Fibroblast of skin of right quadriceps (primary cell): ENCODE measurements at places on chromosomes 5 and 9.
A peak's percentile ranks its signal among the peaks of the same experiment; 100 is the strongest.

- no peak for DNase-seq
Measured at GRCh38 chr5:67844924-67845323, 370.6 kb upstream of the PIK3R1 start.

DNA sequence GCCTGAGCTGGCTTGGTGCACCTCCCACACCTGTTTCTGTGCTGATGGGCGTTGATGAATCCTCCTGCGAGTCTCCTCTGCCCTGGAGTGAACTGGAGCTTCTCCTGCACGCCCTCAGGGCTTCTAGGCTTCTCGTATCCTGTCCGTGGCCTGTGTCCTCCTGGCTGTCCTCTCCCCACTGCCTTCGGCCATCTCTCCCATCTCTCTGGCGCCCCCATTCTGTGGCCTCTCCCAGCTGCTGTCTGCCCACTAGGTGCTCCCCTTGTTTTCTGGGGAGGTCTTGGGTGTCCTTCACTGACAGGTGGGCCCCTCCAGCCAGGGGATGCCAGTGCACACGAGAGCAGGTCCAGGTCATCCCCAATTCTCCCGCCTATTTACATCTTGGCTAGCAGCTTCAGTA lies 28.8 kb downstream of the AHRR start:
- DNase-seq: no peak

- no peak for DNase-seq
Measured at GRCh38 chr9:133170716-133171115, 7.0 kb upstream of the GBGT1 start.

DNA sequence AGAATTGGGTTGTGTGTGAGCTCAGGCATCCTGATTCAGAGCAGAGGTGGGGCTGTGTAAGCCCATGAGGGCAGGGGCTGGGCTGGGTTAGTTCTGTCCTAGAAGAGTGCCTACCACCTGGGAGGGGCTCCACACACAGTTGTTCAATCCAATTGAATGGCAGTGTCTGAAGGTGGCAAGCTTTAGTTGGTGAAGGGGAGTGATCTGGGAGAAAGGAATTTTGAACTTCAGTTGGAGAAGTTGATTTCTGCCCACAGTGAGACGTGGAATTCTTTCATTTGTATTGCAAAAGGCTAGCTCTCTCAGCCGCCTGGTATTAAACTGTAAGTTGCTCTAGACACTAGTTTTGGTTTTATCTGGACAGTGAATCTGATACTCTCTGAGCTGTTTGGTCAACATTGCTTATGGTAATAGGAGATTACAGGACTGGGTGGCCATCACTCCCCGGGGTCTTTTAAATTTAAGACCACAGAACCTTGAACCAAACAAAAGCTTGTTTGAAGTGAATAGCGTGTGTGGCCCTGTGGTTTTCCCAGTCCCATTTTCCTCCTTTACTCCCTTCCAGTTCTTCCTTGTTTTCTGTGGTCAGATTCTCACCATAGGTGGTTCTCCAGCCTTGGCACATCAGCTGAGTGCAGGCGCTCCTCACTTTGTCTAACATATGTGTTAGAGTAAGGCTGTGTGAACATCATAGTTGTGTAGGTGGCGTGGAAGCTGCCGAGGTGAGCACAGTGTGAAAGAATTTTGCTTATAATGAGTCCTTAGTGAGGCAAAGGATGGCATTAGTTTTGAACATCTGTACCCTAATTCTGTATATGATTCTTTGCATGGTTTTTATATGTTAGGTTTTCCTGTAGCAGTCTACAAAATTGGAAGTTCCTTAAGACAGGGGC lies 78.0 kb downstream of the ARHGAP26 start:
- DNase-seq: peak; percentile 28

DNA sequence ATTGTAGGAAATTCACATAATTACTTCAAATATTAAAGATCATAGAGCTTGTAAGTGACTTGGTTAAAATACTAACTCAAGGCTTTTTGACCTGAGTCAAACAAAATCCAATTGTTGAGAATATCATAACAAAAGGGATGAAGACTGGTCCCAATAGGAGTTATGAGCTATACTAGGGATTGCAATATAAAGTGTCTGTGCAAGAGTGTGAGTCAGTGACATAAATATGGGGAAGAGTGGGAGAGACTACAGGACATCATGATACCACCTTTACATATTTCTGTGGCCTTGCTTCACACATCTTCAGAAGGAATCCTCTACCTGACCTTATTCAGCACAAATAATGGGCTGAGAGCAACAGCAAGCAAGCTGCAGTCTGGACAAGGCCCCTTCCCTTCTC lies 180.9 kb upstream of the SLC24A2 start:
- DNase-seq: peak; percentile 51

GRCh38 chr9:123421186-123421585 lies 65.2 kb downstream of the CRB2 start:
- DNase-seq: no peak

GRCh38 chr5:89471541-89471940 lies 588.6 kb upstream of the MEF2C start:
- DNase-seq: peak; percentile 87

- DNase-seq: no peak
Measured at GRCh38 chr9:133709015-133709611, 29.0 kb downstream of the SARDH start.

DNA sequence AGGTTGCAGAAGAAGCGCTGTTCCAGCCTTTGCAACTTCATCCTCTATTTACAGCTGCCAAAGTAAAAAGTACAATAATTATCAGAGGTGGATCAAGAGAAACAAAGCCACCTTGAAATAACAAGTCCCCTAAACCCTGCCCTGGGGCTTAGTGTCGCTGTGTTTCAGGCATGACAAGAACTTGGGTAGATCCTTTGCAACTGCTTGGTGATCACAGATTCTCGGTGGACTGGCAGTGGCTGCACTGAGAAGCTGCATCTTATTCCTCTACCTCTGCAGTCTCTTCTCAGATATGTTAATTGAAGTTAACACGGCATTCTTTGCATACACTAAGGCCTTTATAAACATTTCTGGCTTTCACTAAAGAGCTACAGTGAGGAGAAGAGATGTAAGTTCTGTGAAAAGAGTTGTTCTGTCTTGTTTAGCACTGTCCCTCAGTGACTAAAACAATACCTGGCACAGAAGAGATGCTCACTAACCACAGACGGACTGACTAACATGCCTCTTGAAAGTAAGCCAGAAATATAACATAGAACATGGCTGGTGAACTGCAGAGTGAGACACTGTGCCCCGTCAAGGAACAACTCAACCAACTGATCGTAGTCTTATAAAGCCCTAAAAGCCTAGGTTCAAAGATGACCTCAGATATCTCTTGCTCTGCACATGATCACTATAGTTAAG lies 144.2 kb downstream of the MLLT3 start:
- DNase-seq: peak; percentile 21

GRCh38 chr9:14245901-14246525 lies 67.9 kb downstream of the NFIB start:
- peak; percentile 82 for DNase-seq

GRCh38 chr9:97412626-97413385 lies 910 bp downstream of the TDRD7 start:
- DNase-seq: no peak

- DNase-seq: no peak
Measured at GRCh38 chr9:135502168-135502872, 1.8 kb downstream of the MRPS2 start.

GRCh38 chr9:18820566-18821095 lies 212.4 kb downstream of the SAXO1 start:
- DNase-seq: no peak

DNA sequence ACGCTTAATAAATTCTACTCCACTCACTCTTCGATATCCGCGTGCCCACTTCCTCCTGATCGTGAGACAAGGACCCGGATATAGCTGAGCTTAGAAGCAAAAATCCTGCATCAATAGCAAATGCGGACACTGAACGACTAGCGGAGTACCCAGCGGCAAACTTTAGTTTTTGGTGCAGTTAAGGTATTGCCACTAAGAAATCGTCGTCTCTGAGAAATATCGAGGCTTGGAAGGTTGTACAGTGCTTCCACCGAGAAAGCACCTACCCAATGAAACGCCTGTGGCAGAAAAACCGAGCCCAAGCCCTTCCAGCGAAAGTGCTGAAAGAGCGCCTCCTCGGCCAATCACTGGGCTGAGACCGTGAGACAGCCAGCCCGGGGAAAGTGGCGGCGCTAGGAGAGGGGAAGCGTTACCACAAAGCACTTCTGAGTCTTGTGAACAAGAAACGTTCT lies 32.2 kb downstream of the ANXA2R start:
- DNase-seq: peak; percentile 84

DNA sequence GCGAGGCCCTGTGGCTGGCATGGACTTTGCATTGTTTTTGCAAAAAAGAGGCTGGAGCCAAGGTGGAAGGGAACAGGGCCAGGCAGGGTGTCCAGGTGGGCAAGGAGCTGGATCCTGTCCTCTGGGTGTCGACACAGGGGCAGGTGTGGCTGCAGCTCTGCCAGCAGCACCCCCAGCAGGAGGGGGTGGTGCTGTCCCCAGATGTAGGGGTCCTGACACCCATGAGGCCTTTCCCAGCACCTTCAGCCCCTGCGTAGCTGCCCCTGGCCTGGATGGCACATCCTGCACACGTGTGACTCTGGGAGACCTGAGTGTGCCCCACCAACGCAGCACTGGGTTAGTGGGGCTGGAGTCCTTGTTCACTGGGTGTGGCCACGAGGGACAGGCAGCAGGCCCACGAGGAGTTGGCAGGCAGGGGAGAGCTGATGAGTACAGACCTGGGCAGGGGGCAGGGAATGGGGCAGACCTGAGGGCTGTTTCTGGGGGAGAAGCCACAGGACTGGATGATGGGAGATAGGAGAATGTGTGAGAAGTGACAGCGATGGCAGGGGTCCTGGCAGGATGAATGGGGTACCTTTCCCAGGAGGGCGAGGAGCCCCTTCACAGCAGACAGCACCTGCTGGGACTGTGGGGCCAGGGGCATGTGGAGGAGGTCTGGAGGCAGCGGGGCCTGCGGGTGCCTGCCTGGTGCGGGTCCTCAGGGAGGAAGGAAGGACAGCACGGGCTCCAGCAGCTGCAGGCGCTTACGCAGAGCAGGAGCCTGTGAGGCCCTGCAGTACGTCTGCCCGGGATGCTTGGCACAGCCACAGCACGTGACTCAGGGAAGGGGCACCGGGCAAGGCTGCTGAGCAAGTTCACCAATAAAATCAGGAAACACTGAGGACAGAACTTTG lies 3.6 kb upstream of the RASGEF1C start:
- no peak for DNase-seq
